ENCODE measurements at places on chromosomes 4 and X. TPM values are rescaled to one million over a fixed set of nuclear protein-coding genes. Genes with fewer than 3 reads are reported as not detected.

Gene GRIA3
- not detected for total RNA-seq

Gene CT47A7
- not detected for total RNA-seq

Gene HTN1
- total RNA-seq: not detected

Gene HHIP
- 59.1 TPM for total RNA-seq

Gene CT47B1
- total RNA-seq: not detected

Gene RNF212
- total RNA-seq: 0.22 TPM

Gene RPA4
- total RNA-seq: 0.44 TPM

Gene TBX22
- total RNA-seq: not detected

Gene ARX
- not detected for total RNA-seq

Gene POU3F4
- not detected for total RNA-seq

Gene NAA11
- not detected for total RNA-seq

Gene HOPX
- 1.7 TPM for total RNA-seq

Gene SAGE1
- total RNA-seq: not detected

Gene GAGE10
- total RNA-seq: not detected

Gene TBC1D9
- 66.7 TPM for total RNA-seq

Gene TRAM1L1
- 0.65 TPM for total RNA-seq
